Activated CD4-positive, CD25-positive, alpha-beta regulatory T cell (primary cell): ENCODE measurements at places on chromosomes 7 and 10.

DNA sequence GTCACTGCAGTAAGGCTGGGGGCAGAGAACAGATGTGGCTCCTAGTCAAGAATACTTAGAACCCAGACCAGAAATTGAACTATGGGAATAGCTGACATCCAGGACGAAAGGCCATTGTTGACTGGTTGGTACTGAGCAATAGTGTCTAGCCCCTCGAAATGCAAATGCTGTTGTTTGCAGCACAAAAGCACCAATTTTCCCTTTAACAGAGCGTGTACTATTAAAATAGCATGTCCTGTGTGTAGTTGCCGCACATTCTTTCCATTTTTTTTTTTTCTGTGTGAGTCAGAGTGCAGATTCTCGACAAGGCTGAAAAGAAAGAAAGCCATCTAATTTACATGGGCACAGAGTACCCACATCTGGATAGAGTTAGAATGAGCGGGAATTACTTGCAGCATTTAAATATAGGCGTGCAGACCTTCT, 302.4 kb downstream of the PTEN start:
- DNase-seq, result no peak

DNA sequence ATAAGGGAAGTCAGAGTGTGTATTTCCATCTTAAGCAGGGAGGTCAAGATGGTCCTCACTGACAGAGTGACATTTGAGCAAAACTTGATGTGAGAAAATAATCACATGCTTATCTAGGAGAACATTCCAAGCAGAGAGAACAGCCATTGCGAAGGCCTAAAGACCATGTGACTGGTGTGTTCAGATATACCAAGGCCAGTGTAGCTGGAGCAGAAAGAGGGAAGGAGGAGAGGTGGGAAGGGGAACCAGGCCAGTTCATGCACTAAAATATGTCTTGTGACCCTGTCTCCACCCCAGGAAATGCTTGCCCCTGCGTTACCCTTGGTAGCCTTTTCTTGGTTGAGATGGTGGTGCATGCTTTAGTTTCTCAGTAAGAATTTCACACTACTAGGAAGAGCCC, 77.4 kb downstream of the CACNB2 start:
- DNase-seq, result no peak

DNA sequence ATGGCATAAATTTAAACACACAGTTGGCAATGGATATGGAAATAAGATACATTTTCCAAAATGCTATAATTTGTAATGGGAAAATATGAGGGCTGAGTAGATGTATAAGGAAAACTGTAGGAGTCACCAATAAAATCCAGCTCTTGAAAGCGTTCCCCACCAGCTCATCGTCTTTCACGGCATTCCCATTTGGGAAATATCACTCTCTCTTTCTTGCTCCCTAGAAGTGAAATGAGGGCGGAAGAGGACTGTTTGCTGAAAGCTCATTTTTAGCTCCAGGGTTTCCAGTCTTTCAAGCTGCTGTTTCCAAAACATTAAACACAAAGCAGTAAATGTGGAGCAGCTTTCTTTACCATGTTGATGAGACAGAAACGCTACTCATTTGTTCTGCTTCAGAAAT, 104.6 kb upstream of the SFMBT2 start:
- DNase-seq, result no peak

DNA sequence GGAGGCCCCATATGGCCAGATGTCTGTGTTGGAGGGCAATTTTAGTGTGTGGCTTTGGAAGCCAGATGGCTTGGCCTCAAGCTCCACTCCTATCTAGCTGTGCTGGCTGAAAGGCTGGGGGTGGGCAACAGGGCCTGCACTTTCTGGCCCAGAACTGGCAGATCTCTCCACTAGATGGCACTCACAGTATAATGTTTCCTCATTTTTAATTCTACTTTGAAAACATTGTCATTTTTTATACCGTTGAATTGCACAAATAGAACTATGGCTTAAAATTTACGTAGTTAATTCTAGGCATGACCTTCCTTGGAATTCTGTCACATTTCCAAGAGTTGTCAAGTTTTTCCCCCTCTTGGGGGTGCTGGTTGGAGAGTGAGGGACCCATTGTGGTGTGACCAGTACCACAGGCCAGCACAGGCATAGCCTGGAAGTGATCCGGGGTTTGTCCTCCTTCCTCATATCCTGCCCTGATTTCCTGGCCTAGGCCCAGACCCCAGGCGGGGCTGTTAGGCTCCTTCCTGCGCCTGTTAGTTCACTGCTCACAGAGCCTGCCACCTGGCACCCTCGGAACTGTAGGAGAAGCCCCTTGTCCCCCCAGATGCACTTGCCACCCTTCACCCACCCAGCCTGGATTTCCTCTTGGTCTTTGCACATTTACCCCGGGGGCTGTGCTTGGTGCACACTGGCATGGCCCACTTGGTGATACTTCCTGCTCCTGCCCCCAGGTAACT, 52.8 kb downstream of the ARHGAP22 start:
- no peak for DNase-seq
